ENCODE measurements at places on chromosomes 11 and 22.

GRCh38 chr11:89521294-89521693 is 30.1 kb upstream of the NOX4 start:
- no peak for DNase-seq

GRCh38 chr11:129950101-129951091 is 52.2 kb downstream of the PRDM10 start:
- DNase-seq = no peak

GRCh38 chr11:69653406-69653960 is 12.5 kb downstream of the CCND1 start:
- no peak for DNase-seq

- no peak for DNase-seq
Measured at GRCh38 chr11:71172680-71173079, 79.7 kb downstream of the SHANK2 start.

DNA sequence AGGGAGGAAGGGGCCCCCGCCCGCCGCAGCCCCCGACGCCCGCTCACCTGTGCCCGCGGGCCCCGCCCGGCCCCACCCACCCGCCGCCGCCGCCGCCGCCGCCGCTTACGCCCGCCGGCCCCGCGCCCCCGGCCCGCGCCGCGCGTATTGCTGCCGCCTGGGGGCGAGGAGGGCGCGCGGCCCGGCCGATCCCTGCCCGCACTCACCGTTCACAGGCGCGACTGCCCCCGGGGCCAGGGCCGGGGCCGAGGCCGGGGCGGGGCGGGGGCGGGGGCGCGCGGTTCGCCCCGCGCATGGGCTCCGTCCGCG is 212 bp downstream of the HRAS start:
- DNase-seq = no peak

DNA sequence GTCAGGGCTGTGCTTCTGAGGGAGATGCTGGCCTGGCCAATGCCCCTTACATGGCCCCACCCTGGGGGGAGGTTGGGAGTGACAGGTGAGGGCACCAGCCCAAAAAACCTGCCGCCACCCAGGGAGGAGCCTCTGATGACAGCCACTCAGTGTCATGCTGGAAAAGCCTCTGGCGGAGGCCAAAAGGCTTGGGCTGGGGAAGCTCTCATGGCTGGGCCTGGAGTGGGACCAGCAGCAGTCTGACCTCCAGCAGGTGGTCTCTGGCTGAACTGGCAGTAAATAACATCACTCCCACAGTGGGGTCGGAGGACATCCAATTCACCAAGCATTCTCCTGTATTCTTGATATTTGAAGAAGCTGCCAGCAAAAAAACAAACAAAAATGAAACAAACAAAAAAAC is 20.1 kb downstream of the FGF3 start:
- no peak for DNase-seq

- DNase-seq = no peak
Measured at GRCh38 chr11:28756977-28757376, 648.8 kb downstream of the METTL15 start.

DNA sequence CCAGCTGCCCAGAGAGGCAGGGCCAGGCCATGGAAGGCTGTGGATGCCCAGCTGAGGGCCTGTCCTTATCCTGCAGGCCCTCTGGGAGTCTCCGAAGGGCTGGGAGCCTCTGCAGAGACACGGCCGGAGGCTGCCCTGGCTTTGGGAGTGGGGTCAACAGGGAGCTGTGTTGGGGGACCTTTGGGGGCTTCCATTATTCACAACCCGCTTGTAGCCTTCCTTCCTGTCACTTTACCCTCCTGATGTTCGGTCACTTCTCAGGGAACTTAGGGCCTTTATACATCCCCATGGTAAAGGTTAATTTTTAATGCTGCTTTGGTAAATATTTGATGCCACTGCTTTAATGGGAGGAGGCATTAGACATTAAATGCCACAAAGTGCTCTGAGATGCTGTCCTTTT is 44.9 kb downstream of the SHISAL1 start:
- DNase-seq = no peak

DNA sequence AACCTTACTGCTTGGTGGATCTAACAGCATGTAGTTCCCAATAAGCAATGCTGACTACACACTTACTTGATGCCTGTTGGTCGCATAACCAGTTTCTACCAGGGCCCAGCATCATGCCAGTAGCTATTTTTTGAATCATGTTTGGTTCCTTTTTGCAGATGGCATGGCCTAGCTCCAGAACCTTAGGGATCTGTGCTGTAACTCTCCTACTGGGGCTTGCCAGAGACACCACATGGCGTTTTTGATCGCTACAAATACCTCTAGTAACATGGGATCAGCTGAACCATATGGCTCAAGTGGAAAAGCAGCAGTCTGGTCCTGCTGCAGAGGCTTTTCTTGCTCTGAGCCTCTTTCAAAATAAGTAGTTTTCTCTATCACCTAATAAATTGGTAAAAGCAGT is 654.6 kb upstream of the API5 start:
- no peak for DNase-seq

DNA sequence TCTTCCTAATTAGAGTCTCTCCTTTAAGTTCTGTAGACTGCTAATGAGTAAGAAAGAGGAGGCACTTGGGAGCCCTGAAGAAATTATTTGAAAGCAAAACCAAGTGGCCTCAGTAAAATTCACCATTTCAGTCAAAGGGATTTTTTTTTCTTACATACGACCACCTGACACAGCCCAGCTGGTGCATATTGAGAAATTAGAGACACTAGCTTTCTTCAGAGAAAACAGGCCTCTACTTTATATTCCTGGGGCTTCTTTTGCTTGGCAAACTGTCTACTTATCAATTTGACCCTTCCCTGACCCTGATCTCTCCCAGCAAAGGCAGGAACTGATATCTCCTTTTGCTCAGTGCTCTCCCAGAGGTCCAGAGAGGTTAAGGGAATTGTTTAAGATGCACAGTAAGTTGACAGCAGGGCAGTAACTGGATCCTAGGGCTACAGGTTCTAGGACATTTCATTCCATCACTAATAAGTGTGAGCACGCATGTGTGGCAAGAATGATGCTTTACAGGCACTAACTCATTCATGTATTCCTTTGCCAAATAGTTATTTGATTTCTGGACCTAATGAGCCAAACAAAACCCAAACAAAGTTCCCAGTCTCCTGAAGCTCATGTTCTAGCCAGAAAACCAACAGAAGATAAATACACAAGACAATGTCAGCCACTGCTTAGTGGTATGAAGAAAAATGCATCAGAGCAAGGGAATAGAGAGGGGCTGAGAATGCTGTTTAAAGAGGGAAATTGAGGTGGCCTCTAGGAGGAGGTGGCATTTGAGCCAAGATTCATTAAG is 467.6 kb downstream of the SOX6 start:
- DNase-seq = no peak

DNA sequence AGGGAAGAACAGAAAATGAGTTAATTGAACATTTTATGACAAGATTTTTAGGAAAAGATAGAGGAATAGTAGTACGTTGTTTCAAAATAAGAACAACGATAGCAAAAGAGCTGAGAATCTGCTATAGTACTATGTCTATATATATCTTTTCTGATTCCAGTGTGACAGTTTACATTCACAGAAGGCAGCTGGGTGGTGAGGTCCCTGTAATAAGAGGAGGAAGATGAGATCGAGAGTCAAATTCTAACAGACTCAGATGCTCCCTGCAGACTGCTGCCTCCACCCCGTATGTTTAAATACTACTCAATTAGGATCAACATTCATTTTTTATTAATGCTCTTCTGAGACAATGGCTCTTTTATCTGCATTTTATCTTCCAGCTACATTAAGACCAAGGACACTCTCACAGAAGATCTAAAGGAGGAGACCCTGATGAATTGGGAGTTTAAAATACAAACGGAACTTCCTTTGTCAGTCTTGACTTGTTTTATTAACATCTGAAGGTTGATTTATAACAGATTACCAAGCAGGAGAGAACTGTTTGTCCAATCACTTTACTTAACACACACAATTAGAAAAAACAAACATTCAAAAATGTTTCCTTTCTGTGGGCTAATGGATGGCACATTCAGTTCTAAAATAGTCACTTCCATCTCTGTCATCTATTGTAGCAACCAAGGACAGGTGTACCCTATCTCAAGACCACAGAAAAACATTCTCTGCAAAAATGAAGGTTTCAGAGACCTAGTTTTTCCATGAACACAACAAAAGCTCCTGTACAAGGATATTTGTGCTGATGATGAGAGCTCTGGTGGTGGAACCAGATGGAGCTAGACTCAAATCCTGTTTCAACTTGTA is 240.2 kb downstream of the CADM1 start:
- DNase-seq = no peak

- no peak for DNase-seq
Measured at GRCh38 chr11:134530636-134531326, 118.7 kb upstream of the B3GAT1 start.

DNA sequence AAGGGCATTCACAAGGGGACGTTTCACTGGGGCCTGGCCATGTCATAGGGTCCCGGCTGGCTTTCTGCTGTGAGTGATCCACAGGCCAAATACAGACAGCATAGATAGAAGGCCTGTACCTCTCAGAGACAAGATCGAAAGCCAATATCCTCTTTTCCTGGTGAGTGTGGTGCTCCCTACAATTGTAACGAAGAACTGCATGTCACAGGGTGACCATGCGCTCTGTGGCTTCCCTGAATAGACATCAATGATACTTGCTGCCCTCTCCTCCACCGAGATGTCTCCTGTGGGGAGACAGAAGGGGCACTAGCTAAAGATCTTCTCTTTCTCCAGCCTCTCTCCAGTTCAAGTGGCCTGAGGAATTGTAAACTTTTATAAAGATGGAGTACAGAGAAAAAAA is 226.1 kb upstream of the POU2AF2 start:
- DNase-seq = no peak

DNA sequence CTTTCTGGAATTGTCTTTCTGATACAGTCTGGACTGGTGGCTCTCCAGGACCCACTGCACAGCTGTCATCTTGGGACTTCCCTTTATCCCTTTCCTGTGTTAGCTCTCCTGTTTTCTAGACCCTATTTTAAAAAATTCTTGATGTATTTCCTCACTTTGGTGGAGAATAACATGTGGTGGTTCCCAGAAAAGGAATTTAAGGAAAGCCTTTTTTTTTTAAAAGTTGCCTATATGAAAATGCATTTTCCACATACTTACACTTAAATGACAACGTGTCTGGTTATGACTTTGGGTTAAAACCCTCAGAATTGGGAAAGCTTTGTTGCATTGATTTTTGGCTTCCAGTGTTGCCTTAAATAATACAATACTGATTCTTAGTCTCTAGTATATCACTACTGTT is 400.7 kb downstream of the TMEM135 start:
- DNase-seq = no peak

GRCh38 chr11:58513747-58514367 is 6.0 kb upstream of the OR5B21 start:
- DNase-seq = no peak

DNA sequence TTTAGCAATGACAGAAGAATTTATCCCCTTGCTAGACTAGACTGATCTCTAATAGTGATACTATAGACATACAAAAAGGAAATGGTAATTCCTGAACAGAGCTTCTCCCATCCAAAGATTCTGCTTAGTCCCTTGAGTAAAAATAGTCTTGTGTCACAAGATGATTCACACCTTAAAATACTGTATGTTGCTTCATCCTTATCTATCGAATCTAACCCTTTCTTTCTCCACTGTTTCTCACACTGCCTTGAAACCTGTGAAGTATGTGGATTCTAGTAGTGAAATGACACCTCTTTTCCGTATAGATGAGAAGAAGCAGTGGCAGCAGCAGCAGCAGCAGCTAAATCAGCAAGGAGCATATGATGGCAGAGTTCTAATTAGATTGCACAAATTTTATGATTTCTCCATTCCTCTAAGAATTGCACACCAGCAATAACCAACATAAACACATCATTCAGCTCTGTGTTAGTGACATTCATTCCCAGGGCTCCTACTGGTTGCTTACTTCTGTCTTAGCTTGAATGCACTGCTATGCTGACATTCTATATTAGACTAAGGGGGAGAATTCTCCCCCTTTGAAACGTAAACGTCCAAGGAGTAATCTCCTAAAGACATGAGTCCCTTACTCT is 14.6 kb downstream of the KCNA4 start:
- DNase-seq = no peak

- DNase-seq = no peak
Measured at GRCh38 chr22:41474872-41475451, 6.0 kb downstream of the ACO2 start.

- DNase-seq = no peak
Measured at GRCh38 chr22:48931452-48931851, 896.2 kb downstream of the BRD1 start.

DNA sequence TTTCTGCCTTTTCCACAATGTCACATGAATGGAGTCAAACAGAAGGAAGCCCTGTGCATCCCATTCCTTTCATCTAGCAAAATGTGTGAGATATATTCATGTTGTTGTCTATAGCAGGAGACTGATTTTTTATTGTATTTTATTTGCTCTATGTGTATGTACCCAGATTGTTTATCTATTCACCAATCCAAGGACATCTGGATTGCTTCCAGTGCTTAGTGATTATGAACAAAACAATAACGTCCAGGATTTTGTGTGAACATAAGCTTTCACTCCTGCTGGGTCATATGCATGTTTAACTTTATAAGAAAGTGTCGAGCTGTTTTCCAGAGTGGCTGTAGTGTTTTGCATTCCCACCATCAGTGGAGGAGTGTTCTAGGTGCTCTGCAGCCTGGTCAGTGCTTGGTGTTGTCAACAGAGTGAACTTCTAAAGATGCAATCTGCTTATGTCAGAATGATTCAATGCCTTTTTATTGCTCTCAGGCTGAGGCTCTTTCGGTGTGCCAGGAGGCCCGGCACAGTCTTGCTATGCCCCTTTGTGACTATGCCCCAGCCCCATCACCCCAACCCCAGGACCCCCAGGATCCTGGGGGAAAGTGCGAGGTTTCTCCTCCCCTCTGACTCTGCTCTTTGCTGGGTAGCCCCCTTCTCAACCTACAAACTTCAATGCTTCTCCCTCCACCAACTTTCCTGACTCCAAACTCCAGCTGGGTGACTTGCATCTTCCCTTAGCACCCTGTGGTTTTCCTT is 19.9 kb upstream of the SYT13 start:
- DNase-seq = no peak

DNA sequence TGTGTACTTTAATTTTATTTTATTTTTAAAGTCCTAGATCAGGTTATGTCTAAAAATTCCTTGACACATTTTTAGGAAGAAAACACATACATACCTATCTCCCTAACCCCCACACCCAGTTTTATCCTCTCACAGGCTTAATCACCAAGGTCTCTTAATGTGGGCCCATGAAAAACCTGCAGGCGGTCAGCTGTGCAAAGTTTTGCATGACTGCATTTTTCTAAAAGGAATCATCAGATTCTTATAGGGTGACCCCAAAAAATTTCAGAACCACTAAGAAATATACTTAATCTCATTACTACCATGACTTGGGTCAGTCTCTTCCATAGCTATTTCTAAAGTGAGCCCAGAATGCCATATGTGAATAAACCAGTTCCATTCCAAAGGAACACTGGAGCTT is 19.8 kb downstream of the SAA1 start:
- no peak for DNase-seq

DNA sequence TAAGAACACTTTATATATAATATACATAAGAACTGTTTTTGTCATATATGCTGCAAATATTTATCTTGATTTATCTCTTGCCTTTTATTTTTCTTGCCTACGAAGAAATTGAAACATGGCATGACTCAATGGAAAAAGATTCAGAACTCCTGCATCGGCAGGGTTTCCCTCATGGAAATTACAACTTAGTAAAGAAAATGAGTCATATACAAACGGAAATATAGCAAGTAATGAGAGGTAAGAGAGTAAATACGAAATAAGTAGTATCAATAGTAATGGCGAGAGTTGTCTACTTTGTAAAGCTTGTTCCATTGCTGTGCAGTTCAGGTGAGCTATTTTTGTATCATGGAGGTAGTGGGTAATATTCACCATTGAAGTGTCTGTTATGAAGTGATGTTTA is 350.4 kb downstream of the DDX10 start:
- DNase-seq = no peak

Measured in stimulated activated naive CD8-positive, alpha-beta T cell treated with anti-CD3 and anti-CD28 coated beads, Interleukin-15, amount 100 ng/mL, for 72 hours (primary cell).